ENCODE measurements at places on chromosomes 6 and 20. TPM values are rescaled to one million over a fixed set of nuclear protein-coding genes. Genes with fewer than 3 reads are reported as not detected.

DNA sequence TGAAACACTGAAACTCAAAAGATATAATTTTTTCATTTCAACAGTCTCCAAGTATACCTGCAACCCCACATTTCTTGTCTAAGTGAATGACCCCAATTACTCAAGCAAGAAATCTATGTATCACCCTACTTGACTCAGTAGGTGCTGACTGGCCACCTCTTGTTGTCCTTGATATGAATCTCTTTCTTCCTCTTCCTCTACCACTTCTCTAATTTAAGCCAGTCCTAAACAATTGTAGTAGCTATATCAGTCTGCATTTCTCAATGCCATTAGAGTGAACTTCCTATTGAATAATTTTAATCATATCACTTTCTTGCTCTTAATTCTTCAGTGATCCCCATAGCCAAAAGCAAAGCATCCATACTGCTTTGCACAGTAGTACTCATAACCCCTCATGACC, 93.2 kb downstream of the NKAIN2 start:
- no peak overlapping the region for H3K27ac ChIP-seq
- no peaks in the 10 kb centered on the region for H3K27me3 ChIP-seq
- DNase-seq, result no peak
- H3K4me1 ChIP-seq, result no peaks in the 10 kb centered on the region
- no peak overlapping the region for H3K4me3 ChIP-seq

Gene SIGLEC1
- total RNA-seq, result not detected

GRCh38 chr20:51862796-51863195, 60.5 kb upstream of the SALL4 start:
- H3K27ac ChIP-seq, result no peak overlapping the region
- H3K4me3 ChIP-seq, result no peak overlapping the region
- peaks cover 16% of the 10 kb centered on the region for H3K27me3 ChIP-seq
- H3K4me1 ChIP-seq, result no peaks in the 10 kb centered on the region
- no peaks in the 10 kb centered on the region for H3K36me3 ChIP-seq
- DNase-seq, result no peak

- DNase-seq, result no peak
- H3K36me3 ChIP-seq, result no peaks in the 10 kb centered on the region
- H3K4me3 ChIP-seq, result no peak overlapping the region
- H3K27ac ChIP-seq, result no peak overlapping the region
Observed at GRCh38 chr6:47439348-47439668, 38.3 kb upstream of the CD2AP start.

DNA sequence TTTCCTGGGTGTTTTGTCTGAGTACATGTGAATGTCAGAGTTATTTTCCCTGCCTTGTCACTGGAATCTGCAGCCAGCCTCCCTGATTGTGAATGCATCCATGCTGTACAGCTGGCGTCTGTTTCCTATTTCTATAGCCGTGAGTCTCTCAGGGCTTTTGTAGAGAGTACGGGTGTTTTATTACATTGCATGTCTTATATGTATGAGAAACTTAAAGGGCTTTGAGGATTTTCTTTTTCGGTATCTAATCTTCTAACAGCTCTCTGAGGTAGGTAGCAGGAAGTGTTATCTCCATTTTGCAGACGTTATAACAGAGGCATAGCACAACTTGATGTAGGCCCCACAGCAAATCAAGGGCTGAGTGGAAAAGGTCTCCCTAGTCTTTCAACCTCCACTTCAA, 272.9 kb downstream of the PRL start:
- no peak overlapping the region for H3K4me3 ChIP-seq
- no peak overlapping the region for H3K27ac ChIP-seq
- no peaks in the 10 kb centered on the region for H3K36me3 ChIP-seq
- DNase-seq, result no peak

DNA sequence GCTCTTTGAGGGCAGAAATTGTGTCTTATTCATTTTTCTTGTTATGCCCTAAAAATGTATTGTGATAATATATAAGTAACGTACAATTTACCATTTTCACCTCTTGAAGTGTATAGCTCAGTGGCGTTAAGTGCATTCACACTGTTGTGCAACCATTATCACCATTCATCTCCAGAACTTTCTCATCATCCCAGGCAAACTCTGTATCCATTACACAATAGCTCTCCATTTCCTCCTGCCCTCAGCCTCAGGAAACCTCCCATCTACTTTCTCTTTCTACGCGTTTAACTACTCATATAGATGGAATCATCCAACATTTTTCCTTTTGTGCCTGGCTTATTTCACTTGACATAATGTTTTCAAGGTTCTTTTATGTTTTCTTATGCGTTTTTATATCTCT, 184.6 kb downstream of the ESR1 start:
- no peaks in the 10 kb centered on the region for H3K4me1 ChIP-seq
- no peak overlapping the region for H3K4me3 ChIP-seq
- H3K27me3 ChIP-seq, result no peaks in the 10 kb centered on the region
- DNase-seq, result no peak

DNA sequence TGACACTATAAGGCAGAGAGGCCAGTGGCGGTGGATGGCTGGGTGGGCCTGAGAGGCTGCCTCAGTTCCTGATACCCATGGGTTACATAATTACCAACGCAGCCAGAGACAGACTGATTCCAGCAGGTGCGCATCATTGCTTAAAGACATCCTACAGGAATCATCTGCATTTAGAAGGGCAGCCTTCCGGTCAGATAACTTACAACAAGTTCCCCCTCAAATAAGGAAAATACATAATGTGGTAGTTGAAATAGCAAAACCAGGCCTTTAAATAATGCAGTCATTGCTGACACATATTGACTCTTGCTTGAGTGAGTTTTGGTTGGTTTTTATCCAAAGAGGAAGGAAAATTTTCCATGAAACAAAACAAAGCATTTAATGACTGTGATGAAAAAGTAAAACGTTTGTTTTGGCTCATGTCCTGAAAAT, 81.9 kb downstream of the SIM1 start:
- H3K4me3 ChIP-seq, result no peak overlapping the region
- no peaks in the 10 kb centered on the region for H3K4me1 ChIP-seq
- peaks cover 2% of the 10 kb centered on the region for H3K27me3 ChIP-seq
- H3K27ac ChIP-seq, result no peak overlapping the region
- no peaks in the 10 kb centered on the region for H3K36me3 ChIP-seq

DNA sequence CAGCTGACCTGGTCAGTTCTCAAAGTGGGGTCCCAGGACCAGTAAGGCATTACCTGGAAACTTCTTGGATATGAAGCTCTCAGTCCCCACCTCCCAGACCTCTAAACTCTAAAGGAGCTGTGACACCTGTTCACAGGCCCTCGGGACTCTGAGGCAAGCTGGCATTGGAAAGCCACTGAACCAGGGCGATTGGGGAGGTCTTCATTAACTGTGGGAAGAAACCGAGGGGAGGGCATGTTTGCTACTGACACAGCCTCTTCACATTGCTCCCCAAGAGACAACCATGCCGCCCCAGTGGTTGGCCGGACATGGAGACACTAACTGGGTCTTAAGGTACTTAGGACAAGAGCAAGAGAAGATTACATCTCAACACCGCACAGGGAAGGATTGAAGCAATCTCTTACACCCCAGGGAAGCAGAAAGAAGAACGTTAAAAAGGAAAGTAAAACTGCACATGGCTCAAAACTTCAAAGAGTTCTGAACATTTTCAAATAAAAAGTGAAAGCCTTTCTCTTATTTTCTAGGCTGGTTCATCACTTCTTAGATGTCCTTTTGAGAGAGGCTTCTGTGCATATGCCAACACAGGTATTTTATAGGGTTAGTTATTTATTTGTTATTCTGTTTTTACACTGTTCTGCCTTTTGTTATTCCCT, 210.0 kb upstream of the CST7 start:
- no peaks in the 10 kb centered on the region for H3K36me3 ChIP-seq
- DNase-seq, result no peak
- H3K4me1 ChIP-seq, result peaks cover 11% of the 10 kb centered on the region
- H3K27ac ChIP-seq, result peak overlapping the region; percentile 47
- no peak overlapping the region for H3K4me3 ChIP-seq

DNA sequence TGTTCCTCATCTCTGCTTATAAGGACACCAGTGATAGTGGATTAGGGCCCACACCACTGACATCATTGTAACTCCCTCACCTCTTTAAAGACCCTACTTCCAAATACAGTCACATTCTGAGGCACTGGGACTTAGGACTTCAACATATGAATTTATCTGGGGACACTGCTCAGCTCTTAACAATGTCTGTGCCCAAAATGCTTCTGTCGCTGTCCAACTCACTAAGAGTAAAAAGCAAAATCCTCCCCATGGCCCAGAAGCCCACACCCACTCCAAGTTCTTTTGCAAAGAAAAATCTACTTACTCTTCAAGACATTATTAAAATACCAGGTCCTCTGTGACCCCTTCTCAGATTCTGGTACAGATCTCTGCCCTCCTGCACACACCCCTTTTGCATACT, 116.2 kb downstream of the TBC1D7 start:
- peaks cover 4% of the 10 kb centered on the region for H3K4me1 ChIP-seq
- H3K27ac ChIP-seq, result no peak overlapping the region
- DNase-seq, result no peak
- no peaks in the 10 kb centered on the region for H3K27me3 ChIP-seq
- no peaks in the 10 kb centered on the region for H3K36me3 ChIP-seq

- H3K4me1 ChIP-seq, result peaks cover 15% of the 10 kb centered on the region
- H3K4me3 ChIP-seq, result no peak overlapping the region
- peaks cover 3% of the 10 kb centered on the region for H3K36me3 ChIP-seq
- no peaks in the 10 kb centered on the region for H3K27me3 ChIP-seq
Observed at GRCh38 chr6:157091856-157092460, 231.4 kb downstream of the TMEM242 start.

Gene CPXM1
- 2.0 TPM for total RNA-seq

GRCh38 chr6:170371080-170371479, 64.5 kb downstream of the FAM120B start:
- no peaks in the 10 kb centered on the region for H3K27me3 ChIP-seq
- peak overlapping the region; percentile 67 for H3K27ac ChIP-seq
- H3K4me3 ChIP-seq, result no peak overlapping the region
- DNase-seq, result no peak
- H3K36me3 ChIP-seq, result peaks cover 30% of the 10 kb centered on the region

DNA sequence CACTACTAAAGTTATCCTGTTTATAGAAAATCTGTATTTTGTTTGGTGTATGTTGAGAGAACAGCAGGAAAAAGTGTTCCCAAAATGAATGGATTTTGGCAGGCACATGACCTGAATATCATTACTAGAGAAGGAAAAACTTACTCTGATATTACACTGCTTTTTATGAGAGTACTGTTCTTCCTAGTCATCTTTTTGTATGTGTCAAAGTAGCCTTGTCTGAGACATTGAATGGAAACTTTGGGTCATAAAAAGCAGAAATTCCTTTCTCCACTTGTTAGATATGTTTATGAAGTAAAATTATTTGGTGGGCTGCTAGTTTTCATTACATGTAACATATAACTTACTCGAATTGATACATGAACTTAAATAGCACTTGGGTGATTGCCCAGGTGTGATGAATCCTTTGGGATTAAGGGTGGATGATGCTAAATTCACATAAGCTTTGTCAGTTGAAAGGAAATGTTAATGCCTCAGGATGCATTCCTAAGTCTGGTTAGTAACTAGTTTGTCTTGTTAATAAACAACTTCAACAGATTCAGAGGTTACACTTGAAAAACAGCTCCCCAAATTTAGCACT, 206.7 kb downstream of the CENPW start:
- H3K27me3 ChIP-seq, result no peaks in the 10 kb centered on the region
- no peak overlapping the region for H3K27ac ChIP-seq
- no peak overlapping the region for H3K4me3 ChIP-seq
- H3K4me1 ChIP-seq, result no peaks in the 10 kb centered on the region
- no peak for DNase-seq

- H3K27ac ChIP-seq, result no peak overlapping the region
- no peaks in the 10 kb centered on the region for H3K27me3 ChIP-seq
- DNase-seq, result peak; percentile 61
- H3K4me3 ChIP-seq, result no peak overlapping the region
- H3K36me3 ChIP-seq, result no peaks in the 10 kb centered on the region
Observed at GRCh38 chr6:18823782-18824386, 436.7 kb downstream of the RNF144B start.

GRCh38 chr6:7589949-7590917, at the start of gene SNRNP48:
Gene SNRNP48, plus strand, starts transcription at chr6:7590198. Its CDS starts 60 bp downstream, at chr6:7590258.
- peak within 1 kb of the TSS; percentile 95 for H3K4me3 ChIP-seq
- H3K27me3 ChIP-seq, result no peaks in the 10 kb centered on the region
- DNase-seq, result peak; percentile 96
- peaks cover 8% of the 10 kb centered on the region for H3K36me3 ChIP-seq
- peaks cover 39% of the 10 kb centered on the region for H3K4me1 ChIP-seq
- peak within 1 kb of the TSS; percentile 91 for H3K27ac ChIP-seq

Gene EFCAB8
- total RNA-seq, result 0.57 TPM

DNA sequence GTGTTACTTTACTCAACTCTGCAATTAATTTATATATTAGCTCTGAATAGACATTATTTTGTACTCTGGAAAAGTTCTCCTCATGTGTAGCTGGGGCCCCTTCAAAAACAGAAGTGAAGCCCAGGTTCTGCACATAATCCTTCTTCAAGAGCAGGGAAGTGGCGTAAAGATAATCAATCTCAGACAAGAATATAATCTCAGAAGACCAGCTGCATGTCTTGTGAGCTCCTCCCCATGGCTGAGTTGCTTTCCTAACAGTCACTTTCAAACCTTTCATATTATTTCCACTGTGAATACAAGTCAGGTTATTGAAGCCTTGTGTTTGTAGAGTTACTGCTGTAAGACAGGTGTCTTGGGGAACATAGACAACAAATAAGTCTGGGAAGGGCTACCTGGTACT, 691.9 kb downstream of the RFPL4B start:
- H3K4me1 ChIP-seq, result no peaks in the 10 kb centered on the region
- no peak for DNase-seq

DNA sequence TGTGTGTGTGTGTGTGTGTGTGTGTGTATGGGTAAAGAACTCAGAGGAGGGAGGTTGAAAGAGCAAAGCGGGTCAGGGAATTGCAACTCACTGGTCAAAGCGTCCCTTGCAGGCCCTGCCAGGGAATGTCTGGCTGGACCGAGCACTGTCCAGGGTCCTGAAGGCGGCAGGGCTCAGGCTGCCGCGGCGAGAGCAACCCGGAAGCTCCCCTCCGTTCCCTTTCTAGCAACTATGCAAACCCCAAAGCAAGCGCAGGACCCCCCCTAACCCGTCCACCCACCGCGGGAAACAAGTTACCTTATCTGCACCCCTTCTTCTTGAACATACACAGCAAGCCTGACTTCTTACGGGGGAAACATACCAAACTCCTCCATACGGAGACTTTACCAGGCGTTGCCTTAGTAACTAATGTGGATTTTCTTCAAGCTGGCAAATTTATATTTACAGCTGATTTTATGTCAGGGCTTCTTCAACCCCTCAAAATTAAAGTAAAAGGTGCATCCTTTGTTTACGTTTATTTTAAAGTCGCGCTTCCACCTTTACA, 538 bp upstream of the GRM1 start:
- H3K27ac ChIP-seq, result no peak overlapping the region
- peaks cover 55% of the 10 kb centered on the region for H3K27me3 ChIP-seq
- H3K36me3 ChIP-seq, result no peaks in the 10 kb centered on the region
- no peak overlapping the region for H3K4me3 ChIP-seq
- peaks cover 9% of the 10 kb centered on the region for H3K4me1 ChIP-seq
- peak; percentile 51 for DNase-seq

DNA sequence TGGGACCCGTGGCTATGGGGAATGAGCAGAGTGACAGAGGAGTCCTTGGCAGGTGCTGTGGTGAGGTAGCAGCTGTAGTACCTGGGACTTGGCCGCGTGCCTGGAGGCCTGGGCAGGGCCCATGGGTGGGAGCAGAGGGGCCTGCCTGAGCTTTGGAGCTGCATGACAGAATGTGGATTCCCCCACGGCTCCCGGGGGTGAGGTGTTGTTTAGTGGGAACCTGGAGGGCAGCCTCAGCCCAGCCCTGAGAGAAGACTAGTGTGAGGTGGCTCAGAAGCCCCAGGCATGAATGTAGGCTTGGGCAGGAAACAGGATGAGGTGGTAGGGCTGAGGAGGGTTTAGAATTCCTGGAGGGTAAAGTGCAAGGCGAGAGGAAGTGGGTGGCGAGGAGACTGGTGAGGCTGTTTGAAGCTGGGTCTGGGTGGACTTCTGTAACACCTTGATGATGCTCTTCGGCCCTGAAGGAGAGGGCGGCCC, 86.5 kb upstream of the SCP2D1 start:
- no peak overlapping the region for H3K27ac ChIP-seq
- H3K27me3 ChIP-seq, result no peaks in the 10 kb centered on the region
- no peaks in the 10 kb centered on the region for H3K36me3 ChIP-seq
- no peak for DNase-seq
- H3K4me3 ChIP-seq, result no peak overlapping the region
